ENCODE measurements at places on chromosomes 1 and 21.

DNA sequence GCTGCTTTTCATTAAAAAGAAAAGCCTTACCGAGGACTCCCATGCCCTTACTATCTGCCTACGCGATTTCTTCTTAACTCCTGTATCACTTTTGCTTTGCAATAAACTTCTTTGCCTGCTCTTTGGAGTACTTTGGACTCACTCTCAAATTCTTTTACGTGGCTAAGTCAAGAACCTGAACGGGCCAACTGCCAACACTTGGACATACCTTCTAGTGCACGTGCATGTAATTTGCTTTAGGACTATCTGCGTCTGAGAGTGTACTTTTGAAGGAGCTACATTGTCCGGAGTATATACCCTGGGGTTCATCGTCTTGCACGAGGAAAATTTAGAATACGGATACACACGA, 3.6 kb upstream of the OTUD3 start:
- DNase-seq: no peak

DNA sequence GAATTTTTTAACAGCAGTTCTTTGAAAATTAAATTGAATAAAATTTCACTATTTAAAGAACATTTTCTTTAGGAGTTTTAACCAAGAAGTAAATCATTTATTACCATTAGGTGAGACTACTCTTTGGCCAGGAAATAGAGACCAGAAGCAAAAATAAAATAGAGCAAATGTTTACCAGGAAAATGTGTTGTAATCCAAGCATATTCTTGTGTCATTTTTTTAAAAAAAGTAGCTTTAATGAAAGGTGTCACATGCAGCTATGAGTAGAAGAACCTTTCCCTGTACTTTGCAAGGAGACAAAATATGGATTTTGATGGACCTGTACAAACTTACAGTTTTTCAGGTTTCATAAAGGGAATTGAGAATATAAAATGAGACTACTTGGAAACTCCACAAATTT, 140.8 kb downstream of the NFIA start:
- DNase-seq: no peak

GRCh38 chr1:156095906-156096508, 13.7 kb upstream of the MEX3A start:
- no peak for DNase-seq

- no peak for DNase-seq
Measured at GRCh38 chr1:6960291-6960811, 175.1 kb downstream of the CAMTA1 start.

DNA sequence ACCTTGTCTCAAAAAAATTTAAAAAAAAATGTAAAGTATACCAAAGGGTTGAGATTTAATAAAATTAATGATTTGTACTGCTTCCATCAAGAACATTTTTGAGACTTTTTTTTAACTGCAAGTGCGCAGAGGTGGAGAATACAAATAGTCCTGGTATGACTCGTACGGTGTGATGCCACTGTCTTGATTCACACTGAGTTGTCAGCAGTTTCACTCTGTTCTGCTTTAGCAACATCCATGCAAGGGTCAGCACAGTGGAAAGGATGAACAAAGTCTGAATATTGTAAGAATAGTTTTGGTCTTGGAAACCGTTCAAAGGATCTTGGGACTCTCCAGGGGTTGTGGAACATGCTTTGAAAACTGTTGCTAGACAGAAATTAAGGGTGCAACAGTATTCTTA, 40.2 kb downstream of the EXO1 start:
- DNase-seq: no peak

Measured in stimulated activated CD8-positive, alpha-beta memory T cell treated with anti-CD3 and anti-CD28 coated beads, Interleukin-12 subunit alpha, Interleukin-12 subunit beta, amount 100 ng/mL, for 4 hours (primary cell).